ENCODE measurements at places on chromosomes 11 and 22. TPM values are rescaled to one million over a fixed set of nuclear protein-coding genes. Genes with fewer than 3 reads are reported as not detected.

CCDC188 gene
- polyA plus RNA-seq = not detected

GRCh38 chr11:133163463-133164419 is 368.6 kb downstream of the OPCML start:
- DNase-seq = peak; percentile 15

GRAP2 gene
- not detected for polyA plus RNA-seq

GRCh38 chr22:19941365-19942082 is at the start of the genes COMT and TXNRD2:
Gene COMT, plus strand, starts transcription at chr22:19941772. Its CDS starts 20,755 bp downstream, at chr22:19962527.
Gene TXNRD2, minus strand, starts transcription at chr22:19941818. Its CDS starts 15 bp downstream, at chr22:19941803.
- no peak for DNase-seq

BRSK2 gene
- polyA plus RNA-seq = 0.12 TPM

- no peak for DNase-seq
Measured at GRCh38 chr22:42685941-42686653, 34.6 kb downstream of the A4GALT start.

DNA sequence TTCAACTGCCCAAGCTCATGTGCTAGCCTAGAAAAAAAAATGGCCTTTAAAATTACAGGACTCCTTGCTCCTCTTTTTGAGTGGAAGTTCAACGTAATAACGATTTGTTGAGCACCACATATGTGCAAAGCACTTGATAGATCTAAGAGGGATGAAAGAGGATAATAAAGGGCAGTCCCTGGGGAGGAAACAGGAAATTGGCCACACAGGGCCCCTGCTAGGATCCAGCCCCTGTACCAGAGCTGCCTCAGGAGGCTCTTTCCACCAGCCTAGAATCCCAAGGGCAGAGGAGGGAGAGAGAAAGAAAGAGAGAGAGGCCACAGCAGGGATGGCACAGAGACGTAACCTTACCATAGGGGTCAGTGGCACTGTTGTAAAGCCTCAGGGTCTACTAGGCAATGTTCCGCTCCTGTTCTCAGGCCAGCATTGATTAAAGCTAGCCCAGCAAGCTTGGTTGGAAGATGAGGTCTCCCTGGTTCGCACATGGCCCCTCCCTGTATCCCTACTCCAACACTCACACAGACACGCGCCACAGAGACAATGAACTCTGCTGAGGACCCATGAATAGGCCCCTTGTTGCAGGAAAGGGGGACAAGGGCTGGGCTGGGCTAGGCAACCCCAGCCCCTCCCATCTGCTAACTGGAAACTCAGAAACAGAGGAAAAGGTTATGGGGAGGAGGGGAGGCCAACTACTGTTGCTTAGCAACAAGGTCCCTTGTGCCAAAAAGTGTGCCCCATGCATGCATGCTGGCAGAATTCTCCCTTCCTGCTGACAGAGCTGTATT is at the start of gene TMPRSS5:
TMPRSS5 (minus strand) TSS at position 438 of the 785 bp plus-strand sequence; CDS start at position 354, 84 bp downstream.
- DNase-seq = no peak

GRCh38 chr22:44648821-44649565 is 53.0 kb upstream of the PRR5 start:
- peak; percentile 90 for DNase-seq

- peak; percentile 30 for DNase-seq
Measured at GRCh38 chr22:29842740-29843139, 4.7 kb upstream of the ASCC2 start.

MISFA gene
- polyA plus RNA-seq = 1.3 TPM

GRCh38 chr11:78800096-78800690 is 225.5 kb upstream of the NARS2 start:
- no peak for DNase-seq

GRCh38 chr22:42202048-42202447 is 68.4 kb downstream of the TCF20 start:
- DNase-seq = no peak

OR2AG1 gene
- not detected for polyA plus RNA-seq

GRCh38 chr11:77510095-77510494 is 36.2 kb upstream of the PAK1 start:
- DNase-seq = no peak

- no peak for DNase-seq
Measured at GRCh38 chr11:113160808-113161124, 153.6 kb upstream of the TTC12 start.

SLN gene
- not detected for polyA plus RNA-seq

DNA sequence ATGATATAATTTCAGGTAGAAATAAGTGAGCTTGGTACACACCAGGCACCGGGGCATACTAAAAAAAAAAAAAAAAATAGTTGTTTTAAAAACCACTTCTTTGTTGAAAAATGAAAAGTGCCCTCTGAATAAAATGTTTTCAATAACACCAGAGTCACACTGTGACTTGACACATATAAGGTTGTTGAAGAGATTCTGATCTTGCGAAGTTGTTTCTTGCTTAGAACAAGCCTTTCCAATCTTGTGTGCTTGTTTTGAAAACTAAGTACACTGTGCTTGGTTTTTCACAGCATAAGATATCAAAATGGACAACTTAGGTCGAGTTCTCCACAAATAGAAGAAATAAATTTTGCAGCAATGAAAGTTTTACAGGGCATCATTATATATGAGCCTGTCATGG is 17.0 kb downstream of the PDGFD start:
- no peak for DNase-seq

GRCh38 chr11:1868636-1869291 is 15.9 kb downstream of the LSP1 start:
- DNase-seq = no peak

DNA sequence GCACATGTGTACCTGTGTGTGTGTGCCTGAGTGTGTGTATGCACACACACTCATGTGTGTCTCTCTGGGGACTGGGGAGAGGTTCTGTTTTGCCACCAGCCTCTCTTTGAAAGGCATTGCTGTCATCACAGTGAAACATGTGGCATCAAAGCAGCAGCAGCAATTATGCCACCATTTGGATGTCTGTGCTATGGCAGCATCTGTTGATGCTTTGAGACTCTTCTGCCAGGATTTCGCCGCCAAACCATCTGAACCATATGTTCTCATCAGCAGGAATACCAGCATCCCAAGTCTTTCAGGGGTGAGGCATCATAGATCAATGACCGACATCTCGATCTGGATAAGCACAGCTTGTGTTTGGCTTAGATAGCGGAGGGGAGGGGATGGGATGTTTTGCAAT is 168.6 kb downstream of the FAT3 start:
- DNase-seq = no peak

DNA sequence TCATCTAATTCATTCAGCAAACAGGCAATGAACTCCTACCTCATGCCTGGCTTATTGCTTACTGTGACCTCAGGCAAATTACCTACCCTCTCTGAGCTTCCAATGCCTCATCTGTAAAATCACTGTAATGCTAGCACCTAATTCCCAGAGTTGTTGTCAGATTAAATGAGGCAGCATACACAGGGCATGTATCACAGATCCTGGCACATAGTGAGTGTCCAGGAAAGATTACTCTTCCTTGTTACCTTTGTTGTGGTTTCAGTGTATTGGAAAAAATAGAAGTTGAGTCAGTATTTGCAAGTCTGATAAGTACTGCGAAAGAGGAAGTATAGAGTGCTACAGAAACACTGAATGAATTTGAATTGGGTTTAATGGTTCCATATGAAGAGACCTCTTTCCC is 26.4 kb upstream of the LRRC55 start:
- no peak for DNase-seq
